IMR-90 (cell line): ENCODE measurements at places on chromosomes 2 and 18. TPM values are rescaled to one million over a fixed set of nuclear protein-coding genes. Genes with fewer than 3 reads are reported as not detected.
A peak's percentile ranks its signal among the peaks of the same experiment; 100 is the strongest.

Gene ICOS
- not detected in 2 replicates for total RNA-seq

DNA sequence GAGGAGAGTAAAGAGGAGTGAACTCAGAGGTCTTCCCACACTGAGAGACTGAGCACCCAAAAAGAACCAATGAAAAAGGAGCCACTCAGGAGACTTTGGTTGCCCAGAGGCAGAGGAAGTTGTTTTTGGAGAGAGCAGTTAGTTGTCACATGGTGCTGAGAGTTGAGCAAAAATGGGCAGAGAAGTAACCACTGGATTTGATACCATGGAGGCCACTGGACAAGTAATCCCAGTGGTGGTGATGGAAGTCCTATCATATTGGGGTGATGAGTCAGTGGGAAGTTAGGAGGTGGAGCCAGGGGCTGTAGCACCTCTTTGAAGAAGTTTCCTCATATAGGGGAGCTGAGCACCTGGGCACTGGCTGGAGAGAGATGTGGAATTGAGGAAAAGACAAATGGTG lies 235.8 kb downstream of the TPGS2 start:
- peaks cover 6% of the 10 kb centered on the region for H3K4me1 ChIP-seq
- no peak overlapping the region for H3K4me3 ChIP-seq
- no peaks in the 10 kb centered on the region for H3K36me3 ChIP-seq
- H3K27ac ChIP-seq = no peak overlapping the region
- peak; percentile 15 for DNase-seq
- H3K27me3 ChIP-seq = no peaks in the 10 kb centered on the region

Gene TMEM37
- total RNA-seq = under 0.01 TPM in 1 of 2 replicates, not detected in the other

DNA sequence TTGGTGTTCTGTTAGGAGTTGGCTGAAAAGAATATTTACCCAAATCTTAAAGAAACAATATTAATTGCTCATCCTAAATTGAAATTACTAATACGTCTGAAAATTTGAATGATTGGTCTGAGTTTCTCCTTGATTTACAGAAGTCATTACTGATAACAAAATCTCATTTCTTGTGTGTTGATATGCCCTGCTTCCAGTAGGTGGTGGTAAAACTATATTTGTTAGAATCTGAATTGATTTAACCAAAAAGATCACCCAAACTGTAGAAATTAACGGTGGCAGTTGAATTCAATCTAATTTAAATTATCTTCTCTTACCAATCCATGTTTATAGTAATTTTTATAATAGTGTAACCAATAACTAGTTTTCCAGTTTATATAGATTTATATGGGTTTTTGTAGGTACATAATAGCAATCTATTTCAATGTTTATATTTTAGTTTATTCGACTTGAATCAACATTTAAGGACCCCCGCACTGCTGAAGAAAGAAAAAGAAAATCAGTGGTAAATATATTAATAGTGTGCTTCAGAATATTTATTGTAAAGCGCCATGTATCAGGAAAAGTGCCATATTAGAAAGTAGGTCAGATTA lies 38.3 kb downstream of the PAPOLG start:
- H3K36me3 ChIP-seq = peaks cover 23% of the 10 kb centered on the region
- H3K27ac ChIP-seq = no peak overlapping the region
- no peaks in the 10 kb centered on the region for H3K4me1 ChIP-seq
- peak; percentile 27 for DNase-seq
- H3K4me3 ChIP-seq = no peak overlapping the region

Gene MTERF4
- 33.3 and 36.9 TPM in 2 replicates for total RNA-seq

GRCh38 chr2:158893026-158893425 lies 75.4 kb upstream of the TANC1 start:
- H3K4me3 ChIP-seq = no peak overlapping the region
- peak; percentile 60 for DNase-seq
- peak overlapping the region; percentile 9; the same call in 1 of the 2 replicates for H3K27ac ChIP-seq
- H3K36me3 ChIP-seq = no peaks in the 10 kb centered on the region
- peaks cover 9% of the 10 kb centered on the region for H3K4me1 ChIP-seq

Gene UGT1A3
- not detected in 2 replicates for total RNA-seq

DNA sequence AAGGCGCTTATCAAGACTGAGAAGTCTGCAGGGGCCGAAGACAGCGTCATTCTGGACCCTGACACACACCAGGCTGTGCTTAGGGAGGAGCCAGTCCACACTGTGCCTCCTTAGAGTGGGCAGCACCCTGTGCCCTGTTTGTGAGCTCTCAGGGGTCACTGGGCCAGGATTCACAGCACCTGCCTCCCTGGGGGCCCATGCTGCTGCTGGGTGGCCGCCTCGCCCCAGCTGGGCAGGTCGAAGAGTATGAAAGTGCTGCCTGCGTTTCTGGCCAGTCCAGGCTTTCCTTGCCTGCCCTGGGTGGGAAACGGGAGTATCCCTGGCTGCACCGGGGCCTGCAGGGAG lies 15.4 kb upstream of the GPR55 start:
- no peaks in the 10 kb centered on the region for H3K36me3 ChIP-seq
- no peak overlapping the region for H3K27ac ChIP-seq
- peaks cover 14% of the 10 kb centered on the region for H3K27me3 ChIP-seq
- no peak overlapping the region for H3K4me3 ChIP-seq
- DNase-seq = no peak

DNA sequence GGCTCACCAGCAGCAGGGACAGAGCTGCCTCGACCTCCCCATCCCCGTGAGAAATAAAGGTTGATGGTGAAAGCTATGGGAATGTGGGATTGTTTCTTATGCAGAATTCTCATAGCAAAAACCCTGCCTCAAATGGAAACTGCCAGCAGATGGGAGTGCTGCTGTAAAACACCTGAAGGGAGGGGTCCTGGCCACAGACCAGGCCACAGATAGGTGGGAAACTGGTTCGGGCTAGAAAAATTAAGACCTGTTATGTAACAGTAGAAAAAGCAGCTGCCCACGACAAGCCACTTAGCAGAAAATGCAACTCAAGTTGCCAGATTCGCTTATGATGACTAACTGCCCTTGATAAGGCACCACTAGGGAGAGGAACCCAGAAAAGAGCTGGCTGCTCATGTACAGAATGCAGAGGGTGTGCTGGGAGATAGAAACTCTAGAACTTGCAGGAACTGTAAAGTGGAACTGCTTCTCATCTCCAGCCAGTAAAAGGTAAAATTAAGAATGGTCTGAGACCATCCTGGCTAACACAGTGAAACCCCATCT lies 114.5 kb upstream of the SALL3 start:
- H3K4me1 ChIP-seq = no peaks in the 10 kb centered on the region
- H3K27ac ChIP-seq = no peak overlapping the region
- H3K27me3 ChIP-seq = no peaks in the 10 kb centered on the region
- H3K36me3 ChIP-seq = no peaks in the 10 kb centered on the region
- no peak for DNase-seq
- H3K4me3 ChIP-seq = no peak overlapping the region

- no peak overlapping the region for H3K27ac ChIP-seq
- no peaks in the 10 kb centered on the region for H3K27me3 ChIP-seq
- H3K4me1 ChIP-seq = no peaks in the 10 kb centered on the region; the same call in 1 of the 2 replicates
- H3K4me3 ChIP-seq = no peak overlapping the region
These were observed 565 bp downstream of the SP140 start for GRCh38 chr2:230226051-230226551.

Gene IL37
- not detected in 2 replicates for total RNA-seq
